NCI-H1048 (cell line): ENCODE measurements at places on chromosomes 7 and 10.

DNA sequence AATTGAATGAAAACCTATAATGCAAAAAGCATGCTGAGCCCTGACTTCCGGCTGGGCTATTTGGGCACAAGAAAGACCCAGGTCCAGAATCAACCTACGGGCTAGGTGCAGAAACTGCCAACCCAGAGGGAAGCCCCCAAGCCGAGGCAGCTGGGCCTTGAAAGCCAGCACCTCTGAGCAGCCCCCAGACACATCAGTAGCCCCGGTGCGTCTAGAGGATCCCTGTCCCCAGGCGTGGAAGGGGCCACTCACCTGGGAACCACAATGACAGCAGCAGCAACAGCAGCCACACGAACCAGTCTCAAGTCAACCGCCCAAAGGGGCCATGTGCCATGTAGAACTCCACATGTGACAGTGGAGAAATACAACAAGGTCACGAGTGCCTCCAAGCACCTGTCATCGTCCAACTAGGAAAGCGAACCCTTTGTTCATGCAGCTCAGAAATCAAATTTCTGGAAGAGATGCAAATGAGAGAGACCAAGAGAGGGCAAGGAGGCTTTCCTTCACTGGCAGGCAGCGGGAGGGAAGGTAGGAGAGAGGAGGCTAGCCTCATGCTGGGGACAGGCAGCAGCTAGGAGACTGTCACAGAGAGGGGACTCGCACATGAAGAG is 57.5 kb upstream of the CHST15 start:
- DNase-seq: no peak

DNA sequence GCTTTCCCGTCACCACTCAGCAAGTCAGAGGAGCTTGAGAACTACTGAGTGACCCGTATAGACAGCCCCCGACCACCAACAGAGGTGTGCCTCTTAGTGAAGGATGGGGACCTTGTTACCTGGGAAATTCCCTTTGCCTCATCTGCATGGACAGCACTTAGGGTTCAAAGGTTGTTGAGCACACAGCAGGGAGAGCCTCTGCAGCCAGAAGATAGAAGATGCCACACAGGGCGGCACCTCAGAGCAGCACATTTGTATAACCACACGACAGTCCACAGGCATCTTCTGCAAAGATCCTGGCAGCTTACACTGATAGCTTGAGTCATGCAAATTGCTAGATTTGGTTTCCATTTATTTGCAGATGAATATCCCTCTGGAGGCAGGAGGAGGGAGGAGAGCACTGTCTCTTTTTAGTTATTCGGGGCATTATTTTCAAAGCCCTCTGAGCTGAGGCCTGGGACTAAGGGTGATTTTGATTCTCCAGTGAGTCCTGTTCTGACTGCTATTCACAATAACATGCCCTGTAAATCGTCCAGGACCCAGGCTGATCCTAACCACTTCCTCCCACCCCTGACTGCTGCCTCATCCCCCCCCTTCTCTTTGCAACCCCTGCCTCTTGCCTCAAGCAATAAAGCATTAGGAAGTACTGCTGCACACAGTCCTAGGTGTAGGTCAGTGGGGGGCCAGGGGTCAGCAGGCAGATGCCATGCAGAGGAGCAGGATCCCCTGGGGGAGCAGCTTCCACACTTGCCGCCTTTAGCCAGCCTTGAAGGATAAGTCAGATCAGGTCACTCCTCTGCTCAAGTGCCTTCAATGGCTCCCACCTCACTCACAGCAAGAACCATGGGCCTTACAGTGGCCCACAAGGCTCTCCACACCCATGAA is 24.6 kb upstream of the INMT start:
- no peak for DNase-seq

DNA sequence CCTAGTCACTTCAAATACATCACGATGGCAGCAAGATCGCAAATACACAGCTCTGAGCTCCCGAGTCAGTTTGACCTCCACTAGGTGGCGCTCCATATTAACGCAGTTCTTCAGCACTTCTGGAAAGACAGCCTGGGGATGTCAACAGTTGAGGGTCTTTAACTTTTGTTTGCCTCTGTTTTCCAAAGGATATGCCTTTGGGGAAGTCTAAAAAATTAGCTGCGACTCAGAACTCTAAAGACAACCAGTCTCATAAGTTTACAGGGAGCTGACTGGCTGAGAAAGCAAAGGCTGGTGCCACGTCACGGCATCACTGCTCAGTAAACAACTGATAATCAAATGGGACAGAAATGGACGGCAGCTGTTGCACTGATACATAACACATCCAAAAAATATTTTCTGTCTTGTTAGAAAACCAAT is 458.8 kb downstream of the SORCS1 start:
- peak; percentile 4 for DNase-seq

- no peak for DNase-seq
These were observed 710 bp upstream of the LDB3 start for GRCh38 chr10:86667421-86668181.

DNA sequence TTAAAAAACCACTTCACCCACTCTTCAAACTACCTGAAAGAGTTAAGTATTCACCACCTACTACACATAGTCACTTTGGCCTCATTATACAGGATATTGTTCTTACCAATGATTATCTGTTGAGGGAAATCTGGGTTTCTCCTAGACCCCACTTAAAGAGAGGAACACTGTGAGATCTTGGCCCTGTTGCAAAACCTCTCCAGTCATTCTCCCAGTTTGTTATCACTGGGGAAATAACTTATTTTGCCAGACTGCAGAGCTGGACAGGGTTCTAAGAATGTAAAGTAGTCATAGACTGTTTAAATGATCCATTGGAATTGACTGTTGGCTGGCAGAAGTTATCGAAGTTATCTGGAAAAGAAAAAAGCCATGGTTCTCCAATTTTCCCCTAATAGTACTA is 143.8 kb downstream of the HGF start:
- DNase-seq: no peak

GRCh38 chr7:83178796-83179195 is 16.1 kb upstream of the PCLO start:
- DNase-seq: no peak

DNA sequence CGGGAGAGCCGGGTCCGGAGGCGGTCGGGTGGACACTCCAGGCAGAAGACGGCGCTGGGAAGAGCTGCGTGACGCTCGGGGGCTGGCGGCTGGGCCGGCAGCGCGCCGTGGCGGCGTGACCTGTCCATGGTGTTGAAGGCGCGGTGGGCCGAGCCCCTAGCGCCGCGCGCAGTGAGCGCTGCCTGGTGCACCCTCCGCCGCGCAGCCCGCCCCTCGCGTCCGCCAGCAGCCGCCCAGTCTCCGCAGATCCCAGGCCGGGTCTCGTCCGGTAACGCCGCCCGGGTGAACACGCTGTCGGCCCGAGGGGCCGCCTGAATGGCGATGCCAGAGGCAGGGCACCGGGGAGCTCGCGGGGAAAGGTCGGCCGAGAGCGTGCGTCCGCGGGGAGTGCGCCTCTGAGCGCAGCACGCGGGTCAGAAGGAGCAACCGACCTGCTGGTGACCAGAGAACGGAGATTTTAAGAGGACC is 657 bp upstream of the TMEM178B start:
- DNase-seq: no peak

GRCh38 chr7:121557034-121557892 is 161.2 kb upstream of the FAM3C start:
- no peak for DNase-seq

DNA sequence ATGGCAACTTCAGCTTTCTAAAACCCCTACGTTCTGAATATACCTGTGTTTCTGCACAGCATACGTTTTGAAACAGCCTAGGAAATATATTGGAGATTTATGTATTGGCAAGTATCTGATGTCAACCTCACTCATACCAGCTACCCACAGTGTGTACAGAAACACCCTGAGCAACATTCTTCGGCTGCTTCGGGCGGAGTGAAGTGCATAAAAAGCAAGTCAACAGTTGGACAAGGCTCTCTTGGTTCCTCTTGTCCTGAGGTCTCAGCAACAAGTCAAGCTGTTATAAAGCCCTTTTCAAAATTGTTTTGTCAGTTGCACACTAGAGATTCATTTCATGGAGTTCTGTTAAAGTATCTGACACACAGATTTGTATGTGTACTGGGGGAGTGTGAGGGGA is 40.0 kb upstream of the PAPSS2 start:
- no peak for DNase-seq

DNA sequence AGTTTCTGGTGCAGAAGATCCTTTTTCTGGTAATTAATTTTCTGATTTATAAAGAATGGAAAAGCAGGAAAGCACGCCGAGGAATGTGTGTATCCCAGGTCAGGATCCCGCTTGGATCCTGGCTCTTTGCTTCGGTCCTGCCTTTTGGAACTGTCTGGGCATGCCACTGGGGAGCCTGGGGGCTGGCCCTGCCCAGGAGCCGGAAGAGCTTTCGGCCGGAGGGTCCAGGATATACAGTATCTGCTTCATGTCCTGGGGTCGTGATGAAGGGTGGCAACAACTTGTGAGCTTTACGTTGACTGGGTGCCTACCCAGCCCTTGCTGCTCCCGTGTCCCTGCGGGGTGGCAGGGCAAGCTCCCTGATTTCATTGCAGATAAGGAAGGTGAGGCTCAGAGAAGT is 2.4 kb downstream of the SH2D4B start:
- no peak for DNase-seq
